ENCODE measurements at places on chromosomes 7 and 10. TPM values are rescaled to one million over a fixed set of nuclear protein-coding genes. Genes with fewer than 3 reads are reported as not detected.

GRCh38 chr7:38127216-38128207 is 50.5 kb upstream of the STARD3NL start:
- no peaks in the 10 kb centered on the region for H3K4me1 ChIP-seq
- no peaks in the 10 kb centered on the region for H3K36me3 ChIP-seq
- no peak overlapping the region for H3K27ac ChIP-seq
- no peaks in the 10 kb centered on the region for H3K27me3 ChIP-seq
- no peak for DNase-seq

DNA sequence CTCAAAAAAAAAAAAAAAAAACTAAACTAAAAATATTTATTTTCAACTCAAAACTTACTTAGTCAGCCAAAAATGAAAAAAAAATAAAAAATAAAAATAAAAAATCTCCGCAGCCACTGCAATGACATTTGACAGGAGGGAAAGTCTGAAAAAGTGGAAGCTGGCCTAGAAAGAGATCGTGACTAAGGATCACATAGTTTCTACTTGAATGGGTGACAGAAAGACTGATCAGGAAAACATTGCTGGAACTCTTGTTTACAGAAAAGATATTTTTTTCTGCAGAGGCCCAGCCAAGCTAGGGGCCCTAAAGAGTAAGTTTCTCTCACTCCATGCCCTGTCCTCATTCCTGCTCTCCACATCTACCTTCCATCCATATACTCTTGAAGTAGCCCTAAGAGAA is 92.8 kb upstream of the KCND2 start:
- no peaks in the 10 kb centered on the region for H3K27me3 ChIP-seq
- no peaks in the 10 kb centered on the region for H3K36me3 ChIP-seq
- H3K4me1 ChIP-seq = no peaks in the 10 kb centered on the region
- no peak overlapping the region for H3K4me3 ChIP-seq
- peak; percentile 4 for DNase-seq
- no peak overlapping the region for H3K27ac ChIP-seq

GRCh38 chr7:82404652-82405051 is 38.9 kb downstream of the CACNA2D1 start:
- H3K36me3 ChIP-seq = no peaks in the 10 kb centered on the region
- H3K27ac ChIP-seq = no peak overlapping the region
- H3K4me3 ChIP-seq = no peak overlapping the region
- H3K27me3 ChIP-seq = no peaks in the 10 kb centered on the region
- no peak for DNase-seq
- H3K4me1 ChIP-seq = no peaks in the 10 kb centered on the region

DNA sequence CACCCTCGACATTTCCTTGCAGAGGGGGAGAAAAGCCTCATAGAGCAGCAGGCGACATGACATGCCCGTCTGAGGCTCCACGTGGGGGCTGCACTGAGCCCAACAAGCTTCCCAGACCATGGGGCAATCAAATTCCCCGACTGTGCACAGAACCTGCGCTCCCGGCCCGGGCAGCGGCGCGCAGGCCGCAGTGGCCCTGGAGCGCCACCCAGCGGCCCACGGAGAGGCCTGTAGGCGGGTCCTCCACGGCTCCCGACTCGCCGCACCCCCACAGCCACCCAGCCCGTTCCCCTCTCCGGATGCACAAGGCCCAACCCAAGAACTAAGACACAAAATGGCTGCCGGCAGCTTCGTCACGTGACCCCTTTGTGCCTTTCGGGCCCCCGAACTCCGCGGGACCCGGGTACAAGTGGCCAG is 816 bp downstream of the EPC1 start:
- H3K4me3 ChIP-seq = peak overlapping the region; percentile 94
- H3K27me3 ChIP-seq = no peaks in the 10 kb centered on the region
- H3K27ac ChIP-seq = peak overlapping the region; percentile 100
- DNase-seq = peak; percentile 98
- H3K36me3 ChIP-seq = peaks cover 8% of the 10 kb centered on the region
- H3K4me1 ChIP-seq = peaks cover 22% of the 10 kb centered on the region

The FAM180A gene
- 2.1 TPM for total RNA-seq

DNA sequence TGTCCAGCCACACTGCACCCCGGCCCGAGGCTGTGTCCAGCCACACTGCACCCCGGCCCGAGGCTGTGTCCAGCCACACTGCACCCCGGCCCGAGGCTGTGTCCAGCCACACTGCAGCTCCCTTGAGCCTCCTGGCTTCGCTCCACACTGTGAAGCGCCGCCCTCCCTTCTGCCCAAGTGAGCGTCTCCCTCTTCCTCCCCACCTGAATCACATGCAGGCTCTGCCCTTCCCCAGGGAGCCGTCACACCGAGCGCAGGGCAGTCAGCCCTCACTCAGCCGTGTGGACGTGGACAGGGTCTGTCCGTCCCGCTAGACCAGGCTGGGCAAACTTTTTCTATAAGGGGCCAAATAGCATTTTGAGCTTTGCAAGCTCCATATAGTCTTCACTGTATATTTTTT is 27.6 kb downstream of the CFAP46 start:
- no peaks in the 10 kb centered on the region for H3K27me3 ChIP-seq
- H3K4me3 ChIP-seq = no peak overlapping the region
- no peak for DNase-seq
